ENCODE measurements at places on chromosomes 13 and 19. TPM values are rescaled to one million over a fixed set of nuclear protein-coding genes. Genes with fewer than 3 reads are reported as not detected.

ZNF547 gene
- total RNA-seq, result 7.8 TPM

ATP1A3 gene
- total RNA-seq, result 423 TPM

C19orf12 gene
- total RNA-seq, result 46.1 TPM

OVOL3 gene
- total RNA-seq, result not detected

DHDH gene
- total RNA-seq, result 2.3 TPM

ZNF534 gene
- 2.8 TPM for total RNA-seq

PCSK4 gene
- 3.9 TPM for total RNA-seq

IGFL2 gene
- total RNA-seq, result 0.92 TPM

SEMA6B gene
- 49.1 TPM for total RNA-seq

DBP gene
- total RNA-seq, result 7.6 TPM

RNF113B gene
- total RNA-seq, result not detected

ACER1 gene
- not detected for total RNA-seq

CNN1 gene
- 0.46 TPM for total RNA-seq

VSTM2B gene
- total RNA-seq, result 9.9 TPM

ZNF730 gene
- 30.2 TPM for total RNA-seq

NFIX gene
- 27.9 TPM for total RNA-seq

F10 gene
- 0.69 TPM for total RNA-seq

OR10H1 gene
- not detected for total RNA-seq

LILRB1 gene
- 0.46 TPM for total RNA-seq

IZUMO4 gene
- total RNA-seq, result 8.5 TPM

ANKRD10 gene
- total RNA-seq, result 147 TPM

MISP3 gene
- total RNA-seq, result 1.8 TPM

ZNF430 gene
- 25.6 TPM for total RNA-seq

LPAR2 gene
- total RNA-seq, result 16.1 TPM

HRC gene
- total RNA-seq, result 1.4 TPM

LRRC25 gene
- total RNA-seq, result 1.2 TPM

ZNF8 gene
- 14.1 TPM for total RNA-seq

ZGLP1 gene
- total RNA-seq, result 1.6 TPM

SRRM5 gene
- total RNA-seq, result not detected

CYP2A7 gene
- not detected for total RNA-seq

CGB2 gene
- not detected for total RNA-seq

FOSB gene
- total RNA-seq, result 4.4 TPM

CCDC169 gene
- total RNA-seq, result 4.4 TPM

ZFP36 gene
- total RNA-seq, result 1.8 TPM

CHST8 gene
- total RNA-seq, result 6.7 TPM

KLK1 gene
- not detected for total RNA-seq

LATS2 gene
- 2.1 TPM for total RNA-seq

PSG7 gene
- total RNA-seq, result not detected

ADAT3 gene
- 2.1 TPM for total RNA-seq

KANK2 gene
- 12.2 TPM for total RNA-seq

ERFL gene
- total RNA-seq, result 1.6 TPM

PLIN5 gene
- total RNA-seq, result 4.6 TPM

ZNF253 gene
- 30.9 TPM for total RNA-seq

CYP2F1 gene
- not detected for total RNA-seq
